ENCODE measurements at places on chromosomes 7 and 10.

GRCh38 chr7:6631605-6632004, 5.5 kb upstream of the ZNF316 start:
- DNase-seq: no peak

GRCh38 chr10:117160567-117160966, 22.5 kb upstream of the VAX1 start:
- DNase-seq: no peak

DNA sequence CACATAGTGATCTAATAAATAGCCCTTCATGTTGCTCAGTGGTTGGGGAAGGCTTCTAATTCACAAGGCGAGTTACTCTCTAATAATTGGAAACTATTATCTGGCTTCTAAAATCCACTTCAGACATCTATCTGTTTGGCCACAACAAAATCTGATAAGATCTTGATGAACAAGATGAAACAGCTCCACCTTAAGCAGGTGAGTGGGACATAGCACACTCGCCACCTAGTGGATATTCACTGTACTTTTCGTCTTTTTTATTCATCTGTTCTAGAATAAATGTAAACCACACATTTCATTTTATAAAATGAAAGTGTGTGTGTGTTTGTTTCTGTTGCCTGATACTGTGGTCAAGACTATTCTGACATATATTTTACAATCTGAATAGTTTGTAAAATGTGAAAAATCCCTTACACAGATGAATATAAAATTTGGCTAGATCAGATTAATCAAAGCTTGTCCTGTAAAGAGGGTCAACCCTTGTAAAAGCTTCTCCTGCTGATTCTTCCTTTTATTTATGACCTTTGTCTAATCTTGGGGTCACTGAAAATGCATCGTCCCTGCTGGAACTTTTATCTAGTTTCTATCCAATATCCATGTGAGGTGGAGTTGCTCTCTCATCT, 26.5 kb upstream of the CNTNAP2 start:
- no peak for DNase-seq

GRCh38 chr7:79332091-79332490, 121.4 kb downstream of the MAGI2 start:
- no peak for DNase-seq

DNA sequence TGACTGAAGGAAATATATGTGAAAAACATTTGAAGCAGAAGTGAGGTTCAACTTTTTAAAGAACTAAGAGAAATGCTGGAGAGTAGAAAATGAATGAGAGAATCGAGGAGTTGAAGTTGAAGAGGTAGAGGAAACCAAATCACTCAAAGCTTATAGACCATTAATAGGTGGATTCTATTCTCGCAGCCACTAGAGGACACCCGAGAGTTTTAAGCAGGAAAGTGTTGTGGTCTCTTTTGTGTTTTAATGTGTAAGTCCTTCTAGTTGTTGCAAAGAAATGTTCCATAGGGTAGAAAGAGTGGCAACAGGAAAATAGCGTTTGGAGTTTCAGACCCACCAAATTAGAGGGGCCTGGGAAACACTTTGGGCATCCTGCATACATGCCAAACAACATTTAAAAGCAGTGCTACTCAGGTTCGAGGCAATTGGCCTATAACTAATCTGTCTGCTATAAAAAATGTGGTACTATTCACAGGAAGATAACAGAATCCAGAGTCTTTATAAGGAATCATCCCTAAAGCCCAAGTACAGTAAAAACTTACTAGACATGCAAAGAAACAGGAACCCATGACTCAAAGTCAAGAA, 75.3 kb upstream of the TAS2R16 start:
- DNase-seq: no peak

DNA sequence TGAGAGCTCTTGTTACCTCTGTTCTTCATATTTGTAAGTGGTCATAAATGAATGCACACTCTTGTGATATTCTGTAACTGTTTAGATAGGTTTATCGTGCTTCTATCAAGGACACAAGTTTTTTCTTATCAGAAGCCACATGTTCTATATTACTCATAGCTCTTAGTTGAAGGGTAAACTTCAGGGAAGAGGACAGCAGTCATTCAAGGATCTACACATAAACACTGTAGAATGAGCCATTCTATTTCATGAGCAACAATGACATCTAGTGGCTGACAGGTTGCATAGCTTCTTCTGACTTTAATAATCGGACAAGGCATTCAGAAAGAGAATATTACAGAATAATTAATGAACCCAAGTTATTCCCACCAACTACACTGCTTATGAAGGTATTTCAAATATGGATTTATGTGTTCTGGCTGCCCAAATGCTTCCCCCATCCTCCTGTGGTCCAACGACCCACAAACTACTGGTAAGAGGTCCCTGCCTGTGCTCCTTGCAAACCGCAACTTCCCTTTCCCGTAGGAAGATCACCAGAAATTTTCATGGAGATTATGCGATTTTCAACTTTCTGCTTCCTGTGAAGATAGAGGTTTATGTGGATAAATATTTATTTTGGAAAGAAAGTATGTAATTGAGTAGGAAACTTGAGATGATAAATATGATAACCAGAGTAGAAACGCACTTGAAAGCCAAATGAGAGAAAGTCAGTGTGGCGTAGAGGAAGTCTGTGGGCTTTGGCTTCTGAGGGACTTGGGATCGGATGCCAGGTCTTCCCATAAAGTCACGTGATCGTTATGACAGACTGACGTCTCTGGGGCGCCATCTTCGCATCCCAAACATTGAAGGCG, 16.8 kb upstream of the ABCB5 start:
- DNase-seq: no peak

DNA sequence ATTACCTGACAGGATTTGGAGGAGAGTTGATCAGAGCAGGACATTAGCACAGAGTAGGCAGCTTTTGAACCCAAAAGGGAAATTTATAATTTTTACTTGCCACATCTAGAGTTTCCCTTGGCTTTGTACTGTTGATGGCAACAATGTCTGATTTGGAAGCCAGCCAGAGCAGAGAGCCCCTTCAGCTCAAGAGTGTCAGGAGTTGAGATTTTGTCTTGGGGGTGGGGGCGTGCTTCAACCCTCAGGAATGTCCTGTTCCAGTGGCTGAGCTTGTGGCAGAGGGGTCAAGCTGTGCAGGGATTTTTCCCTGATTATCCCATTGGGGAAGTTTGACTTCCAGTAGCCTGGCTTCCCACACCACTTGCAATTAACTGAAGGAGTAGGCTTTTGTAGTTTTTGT, 27.0 kb downstream of the SP4 start:
- no peak for DNase-seq

DNA sequence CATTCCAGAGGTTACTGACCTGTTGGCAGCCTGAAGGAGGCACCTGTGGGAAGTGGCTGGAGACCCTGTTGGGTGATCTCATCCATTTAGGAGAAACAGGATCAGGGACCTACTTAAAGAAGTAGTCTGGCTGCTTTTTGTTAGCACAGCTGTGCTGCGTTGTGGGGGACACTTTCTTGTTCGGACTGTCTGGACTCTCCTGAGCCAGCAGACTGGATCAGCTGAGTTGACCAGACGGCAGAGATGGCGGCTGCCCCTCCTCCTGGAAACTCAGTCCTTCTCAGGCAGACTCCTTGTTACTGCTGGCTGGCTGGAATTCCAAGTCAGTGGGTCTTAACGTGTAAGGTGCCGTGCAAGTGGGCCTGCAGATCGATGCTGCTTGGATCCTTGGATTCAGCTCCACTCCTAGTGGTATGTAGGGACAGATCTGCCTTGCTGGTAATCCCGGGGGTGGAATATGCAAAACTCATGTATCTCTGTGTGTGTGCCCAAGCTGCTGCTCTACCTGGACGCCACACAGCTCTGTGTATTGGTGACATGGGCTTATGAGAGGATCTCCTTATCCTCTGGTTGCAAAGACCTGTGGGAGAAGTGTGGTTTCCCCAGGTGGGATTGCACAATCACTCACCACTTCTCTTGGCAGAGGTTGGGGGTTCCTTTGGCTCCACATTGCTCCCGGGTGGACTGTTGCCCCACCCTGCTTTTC, 87.3 kb downstream of the CCSER2 start:
- no peak for DNase-seq

DNA sequence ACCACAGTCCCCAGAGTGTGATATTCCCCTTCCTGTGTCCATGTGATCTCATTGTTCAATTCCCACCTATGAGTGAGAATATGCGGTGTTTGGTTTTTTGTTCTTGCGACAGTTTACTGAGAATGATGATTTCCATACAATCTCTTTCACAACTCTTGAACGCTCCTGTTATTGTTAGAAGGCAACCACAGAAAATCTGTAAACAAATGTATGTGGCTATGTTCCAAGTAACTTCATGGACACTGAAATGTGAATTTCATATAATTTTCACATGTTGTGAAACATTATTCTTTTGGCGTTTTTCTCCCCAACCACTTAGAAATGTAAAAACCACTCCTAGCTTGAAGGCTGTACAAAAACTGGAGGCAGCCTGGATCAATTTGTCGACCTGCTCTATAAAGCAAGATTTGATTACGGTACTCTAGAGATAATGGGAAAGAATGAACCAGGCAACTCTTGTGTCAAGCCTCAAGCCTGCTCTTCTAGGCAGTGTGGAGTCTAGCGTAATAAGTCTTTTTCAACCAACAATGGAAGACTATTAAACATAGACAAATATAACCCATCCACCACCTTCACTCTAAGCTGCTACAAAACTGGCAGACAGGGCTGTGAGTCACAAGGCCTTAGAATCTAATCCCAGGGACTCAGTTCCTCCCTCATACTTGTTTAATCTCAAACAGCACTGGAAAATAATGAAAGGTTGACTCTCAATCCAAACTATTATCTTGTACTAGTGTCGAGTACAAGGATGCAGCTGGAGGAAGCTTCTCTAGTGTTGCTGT, 22.7 kb downstream of the ARL3 start:
- DNase-seq: no peak

- no peak for DNase-seq
These were observed 34.5 kb downstream of the MKI67 start for GRCh38 chr10:128091636-128092210.
